ENCODE measurements at places on chromosomes 7 and 10.

GRCh38 chr7:66050337-66050957 is 25.2 kb upstream of the ASL start:
- DNase-seq, result no peak

DNA sequence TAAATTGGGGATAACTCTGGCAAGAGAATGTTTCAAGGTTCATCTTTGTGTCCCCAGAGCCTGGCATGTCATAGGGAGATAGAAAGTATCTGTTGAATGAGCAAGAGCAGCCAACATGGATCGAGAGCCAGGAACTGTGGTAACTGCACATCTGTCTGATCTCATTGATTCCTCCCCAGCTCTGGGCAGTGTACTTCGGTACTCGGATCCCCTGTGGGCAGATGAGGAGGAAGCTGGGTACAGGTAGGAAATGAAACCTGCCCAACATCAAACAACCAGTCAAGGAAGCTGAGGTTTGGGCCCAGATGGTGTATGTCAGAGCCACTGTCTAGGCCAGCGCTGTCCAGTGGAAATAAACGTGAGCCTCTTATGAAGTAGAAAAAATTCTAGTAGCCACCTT is 76.4 kb downstream of the GRK5 start:
- no peak for DNase-seq

DNA sequence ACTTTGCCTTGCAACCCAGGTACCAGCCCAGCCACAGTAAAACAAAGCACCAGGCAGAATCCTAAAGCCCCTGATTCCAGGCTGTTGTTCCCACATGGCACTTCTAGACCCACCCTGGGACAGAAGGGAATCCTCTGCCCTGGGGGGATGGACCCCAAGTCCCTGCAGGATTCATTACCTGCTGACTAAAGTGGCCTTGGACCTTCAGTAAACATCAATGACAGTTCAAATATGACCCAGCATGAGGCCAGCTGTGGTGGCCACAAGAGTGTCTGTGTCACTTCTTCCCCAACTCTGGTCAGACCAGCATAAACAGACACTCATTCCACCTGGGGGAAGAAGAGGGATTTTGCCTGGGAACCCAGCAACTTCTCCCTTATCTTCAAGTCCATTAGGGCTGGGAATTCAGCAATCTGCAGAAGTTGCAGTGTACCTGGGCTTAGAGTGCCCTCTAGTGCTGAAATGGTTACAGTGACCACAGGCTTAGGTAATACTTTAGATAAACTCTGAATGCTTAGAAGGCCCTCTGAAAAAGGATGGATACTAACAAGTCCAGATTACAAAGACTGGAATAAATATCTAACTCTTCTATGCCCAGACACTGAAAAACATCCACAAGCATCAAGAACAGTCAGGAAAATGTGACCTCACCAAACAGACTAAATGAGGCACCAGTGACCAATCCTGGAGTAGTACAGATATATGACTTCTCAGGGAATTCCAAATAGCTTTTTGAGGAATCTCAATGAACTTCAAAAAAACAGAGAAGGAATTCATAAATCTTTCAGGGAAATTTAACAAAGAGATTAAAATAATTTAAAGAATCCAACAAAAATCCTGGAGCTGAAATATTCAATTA is 108.5 kb upstream of the TMEM168 start:
- peak; percentile 27 for DNase-seq

GRCh38 chr7:23600236-23600635 is 3.1 kb downstream of the CCDC126 start:
- DNase-seq, result no peak

DNA sequence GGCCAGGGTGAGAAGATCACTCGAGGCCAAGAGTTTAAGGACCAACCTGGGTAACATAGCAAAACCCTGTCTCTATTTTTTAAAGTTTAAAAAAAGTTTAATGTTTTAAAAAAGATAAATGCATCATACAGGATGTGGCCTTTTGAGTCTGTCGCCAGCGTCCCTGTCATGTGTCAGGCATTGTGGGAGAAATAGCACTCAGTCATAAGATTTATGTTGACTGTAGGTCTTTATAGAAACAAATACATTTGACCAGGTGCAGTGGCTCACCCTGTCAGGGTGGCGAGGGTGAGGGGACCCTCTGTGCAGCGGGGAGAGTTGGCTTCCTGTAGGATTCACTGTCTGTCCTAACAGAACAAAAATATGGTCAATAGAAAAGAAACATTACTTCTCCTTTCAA is 63.5 kb upstream of the SH2B2 start:
- DNase-seq, result no peak

DNA sequence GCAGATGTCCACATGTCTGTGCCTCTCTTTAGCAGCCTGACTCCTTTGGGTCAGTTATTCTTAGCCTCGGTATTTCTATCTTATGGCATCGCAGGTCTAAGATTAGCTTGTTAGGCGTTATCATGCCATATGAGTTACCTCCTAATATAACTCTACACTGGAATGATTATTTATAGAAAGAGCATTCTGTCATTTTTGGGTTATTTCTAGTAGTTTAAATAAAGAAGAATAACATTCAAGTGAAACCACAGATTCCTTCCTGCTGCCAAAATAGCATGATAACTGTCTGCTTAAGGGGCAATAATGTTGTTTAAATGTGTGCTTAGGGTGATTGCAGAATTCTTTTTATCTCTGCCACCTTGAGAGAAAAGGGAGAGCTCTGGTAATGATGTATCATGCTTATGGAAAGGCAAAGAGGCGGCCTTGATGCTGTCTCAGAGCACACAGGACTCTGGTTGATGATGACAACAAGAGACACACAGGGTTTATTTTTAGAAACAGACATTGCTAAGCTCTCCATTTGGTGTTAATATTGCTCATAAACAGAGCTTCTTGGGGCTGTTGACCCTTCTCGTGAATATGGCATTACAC is 10.4 kb downstream of the HDAC9 start:
- DNase-seq, result no peak

DNA sequence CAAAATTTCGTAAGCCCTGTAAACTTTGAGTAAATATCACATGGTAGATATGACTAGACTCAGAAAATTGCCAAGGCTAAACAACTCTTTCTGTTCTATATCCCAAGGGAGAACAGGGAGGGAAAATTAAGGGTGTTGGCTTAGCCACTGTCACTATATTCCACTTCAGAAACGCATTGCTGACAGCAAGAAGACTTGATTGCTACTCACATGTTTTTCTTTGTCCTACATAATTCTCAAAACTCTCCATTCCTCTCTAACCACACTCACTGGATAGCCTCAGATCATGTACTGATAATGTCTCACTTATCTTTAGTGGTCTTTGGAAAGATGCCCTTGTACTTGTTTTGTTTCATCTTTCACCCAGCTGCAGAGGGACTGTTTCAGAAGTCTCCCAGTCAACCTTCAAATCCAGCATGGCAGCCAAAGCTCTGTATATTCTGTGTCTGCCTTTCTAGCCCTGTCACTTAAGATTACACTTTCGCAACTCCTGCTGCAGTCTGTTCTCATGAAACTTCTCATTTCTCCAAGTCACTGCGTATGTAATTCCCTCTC is 582.4 kb upstream of the FZD8 start:
- no peak for DNase-seq

- no peak for DNase-seq
Measured at GRCh38 chr7:80591654-80592053, 46.8 kb upstream of the CD36 start.
